ENCODE measurements at places on chromosomes 4 and X.

- no peak for DNase-seq
Measured at GRCh38 chr4:181968371-181968770, 274.8 kb upstream of the TENM3 start.

DNA sequence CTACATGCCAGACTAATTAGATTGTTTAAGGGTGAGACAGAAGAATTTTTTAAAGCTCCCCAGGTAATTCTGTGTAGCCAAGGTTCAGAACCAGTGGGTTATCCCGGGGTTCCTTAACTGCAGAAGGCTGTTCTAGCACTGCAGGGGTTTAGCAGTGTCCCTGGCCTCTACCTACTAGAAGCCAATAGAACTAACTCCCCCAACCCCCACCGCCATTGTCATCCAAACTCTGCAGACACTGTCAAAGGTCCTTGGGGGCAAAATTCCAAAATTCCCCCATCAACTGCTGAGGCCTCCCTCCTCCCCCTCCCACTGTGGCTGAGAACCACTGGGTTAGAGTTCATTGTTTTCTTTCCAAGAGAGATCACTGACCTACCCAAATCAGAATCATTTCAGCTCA lies 66.4 kb downstream of the MOSPD2 start:
- no peak for DNase-seq

GRCh38 chrX:87621697-87622096 lies 104.1 kb downstream of the KLHL4 start:
- no peak for DNase-seq

DNA sequence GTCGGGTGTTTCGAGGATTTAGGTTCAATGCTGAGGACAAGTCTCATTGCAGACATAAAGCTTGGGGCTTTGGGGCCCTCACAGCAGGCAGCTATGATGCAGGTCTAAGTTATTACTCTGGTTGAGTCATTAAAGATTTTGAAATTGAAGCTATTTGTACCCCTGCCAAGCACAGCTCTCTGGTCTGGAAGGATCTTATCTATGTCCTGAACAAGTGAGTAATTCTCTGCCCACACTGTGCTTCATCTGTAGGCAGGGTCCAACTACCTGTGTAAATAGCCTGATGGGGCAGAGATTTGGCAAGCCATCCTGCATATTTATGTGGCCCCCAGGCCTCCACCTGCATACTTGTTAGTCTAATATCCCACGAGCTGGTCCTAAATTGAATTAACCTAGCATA lies 41.4 kb upstream of the MAGEA4 start:
- no peak for DNase-seq

GRCh38 chr4:24240655-24241054 lies 343.7 kb downstream of the DHX15 start:
- no peak for DNase-seq

GRCh38 chr4:3744901-3745300 lies 21.3 kb upstream of the ADRA2C start:
- no peak for DNase-seq

DNA sequence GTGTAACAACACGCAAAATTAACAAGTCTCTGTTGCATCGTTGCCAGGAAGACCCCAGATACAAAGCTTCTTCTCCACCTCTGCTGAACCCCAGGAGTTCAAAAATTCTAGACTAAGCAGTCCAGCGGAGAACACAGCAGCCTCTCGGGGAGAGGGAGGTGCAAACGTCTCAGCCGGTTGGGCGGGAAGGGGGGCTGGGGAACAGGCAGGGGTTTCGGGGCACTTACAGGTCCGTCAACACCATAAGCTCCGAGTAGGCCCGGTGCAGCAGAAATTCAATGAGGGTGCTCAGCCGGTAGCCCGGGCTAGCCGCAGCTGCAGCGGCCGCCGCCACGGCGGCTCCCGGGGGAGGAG lies 394 bp downstream of the MED14 start:
- no peak for DNase-seq

GRCh38 chrX:50718776-50719175 lies 95.2 kb downstream of the SHROOM4 start:
- no peak for DNase-seq

DNA sequence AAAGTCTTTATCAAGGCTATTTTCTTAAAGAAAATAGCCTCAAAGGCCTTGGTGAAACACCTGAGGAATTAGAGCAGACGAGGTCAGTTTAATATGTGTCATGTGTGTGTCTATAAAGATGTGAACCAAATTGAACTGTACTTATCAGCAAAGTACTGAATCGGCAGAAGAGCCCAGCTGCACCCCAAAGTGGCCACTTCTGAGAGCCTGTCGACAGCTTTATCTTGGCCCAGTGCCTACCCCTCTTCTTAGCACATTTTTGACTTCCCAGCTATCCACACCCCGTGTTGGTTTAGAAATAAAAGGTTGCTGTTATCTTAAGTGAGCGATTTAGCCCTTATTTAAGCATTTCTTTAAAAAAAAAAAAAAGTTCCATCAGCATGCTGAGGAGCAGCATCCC lies 329.7 kb downstream of the FBXW7 start:
- no peak for DNase-seq

DNA sequence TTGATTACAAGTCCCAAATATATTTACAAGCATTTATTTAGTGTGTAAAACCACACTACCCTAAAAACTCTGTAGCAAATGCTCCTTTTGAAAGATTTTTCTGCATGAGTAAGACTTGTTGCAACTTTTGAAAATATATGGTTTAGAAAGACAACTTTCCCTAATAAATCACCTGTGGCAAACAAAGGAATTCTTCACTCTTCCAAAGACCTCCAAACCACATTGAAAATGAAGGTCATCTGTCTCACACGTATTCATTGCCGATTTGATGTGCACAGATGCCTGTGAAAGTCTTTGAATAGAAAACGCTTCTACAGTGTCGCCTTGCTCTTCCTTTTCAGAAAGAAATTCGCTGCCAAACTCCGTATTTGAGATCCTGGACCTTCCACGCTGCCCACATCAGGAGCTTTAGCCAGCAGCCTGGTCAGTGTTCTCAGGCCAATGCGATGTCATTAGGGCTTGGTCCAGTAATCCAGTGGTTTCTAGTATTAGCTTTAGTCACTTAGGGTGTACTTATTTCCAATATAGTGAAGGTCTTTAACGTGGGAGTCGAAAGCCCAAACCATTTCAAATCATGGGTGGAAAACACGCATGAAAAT lies 22.2 kb downstream of the SPINK2 start:
- DNase-seq = no peak

DNA sequence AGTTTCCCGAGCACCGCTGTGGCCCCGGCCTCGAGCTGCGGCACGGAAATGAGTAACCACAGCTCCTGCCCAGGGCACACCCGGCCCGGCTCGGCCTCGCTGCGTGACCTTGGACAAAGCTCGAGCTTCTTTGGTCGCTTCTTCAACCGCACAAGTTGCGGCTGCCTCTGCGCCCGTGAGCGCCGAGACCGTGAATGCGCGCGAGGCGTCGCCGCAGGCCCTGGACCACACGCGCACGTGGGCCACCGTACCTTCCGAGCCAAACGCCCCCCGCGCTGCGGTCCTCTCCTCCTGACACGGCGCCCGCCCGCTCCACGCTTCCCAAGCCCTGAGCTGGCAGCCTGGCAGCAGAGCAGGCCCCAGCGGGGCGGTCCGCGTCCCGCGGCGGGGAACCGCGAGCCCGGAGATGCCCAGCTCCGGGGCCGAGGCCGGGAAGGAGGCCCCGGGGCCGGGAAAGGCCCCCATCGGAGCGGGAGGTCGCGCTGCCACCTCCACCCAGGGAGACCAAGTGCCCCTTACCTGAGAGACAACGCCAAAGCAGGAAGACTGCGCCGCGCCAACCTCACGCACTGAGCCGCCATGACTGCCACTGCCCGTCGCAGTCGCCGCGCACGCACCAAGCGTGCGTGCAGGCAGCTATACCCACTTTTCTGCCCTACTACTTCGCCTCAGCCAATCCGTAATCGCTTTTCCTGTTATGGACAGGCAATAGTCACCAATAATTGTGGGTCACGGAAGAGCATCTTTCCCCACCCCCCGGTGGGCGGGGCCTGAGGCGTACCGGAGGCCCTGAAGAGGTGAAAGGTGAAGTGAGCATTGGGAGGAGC lies at the start of gene GRPEL1:
Gene GRPEL1, minus strand, starts transcription at position 613 of the 827 bp plus-strand sequence. Its CDS starts 32 bp downstream, at position 581.
- DNase-seq = peak; percentile 99

GRCh38 chr4:75683482-75684155 lies 10.4 kb upstream of the G3BP2 start:
- no peak for DNase-seq

GRCh38 chr4:128061566-128062536 lies 739 bp downstream of the LARP1B start:
- peak; percentile 22 for DNase-seq

- DNase-seq = no peak
Measured at GRCh38 chrX:51891821-51892551, 1.4 kb upstream of the MAGED1 start.

GRCh38 chr4:177532358-177532757 lies 90.1 kb upstream of the AGA start:
- DNase-seq = no peak

DNA sequence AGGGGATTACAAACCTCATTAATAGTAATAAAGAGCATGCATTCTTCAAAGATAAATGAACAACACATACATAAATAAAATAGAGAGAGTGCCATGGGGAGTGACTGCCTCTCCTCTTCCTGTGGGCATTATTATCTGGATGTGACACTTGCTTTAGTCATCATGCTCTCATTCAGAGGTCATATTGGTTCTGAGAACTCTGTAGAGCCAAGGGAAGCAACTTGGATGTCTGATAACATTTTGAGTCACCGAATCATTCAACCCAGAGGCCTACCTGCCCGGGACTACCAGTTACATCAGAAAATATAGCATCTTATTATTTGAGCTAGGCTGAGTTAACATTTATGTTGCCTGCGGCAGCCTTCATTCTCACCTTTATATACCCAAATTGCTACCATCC lies 489.5 kb downstream of the STIM2 start:
- DNase-seq = no peak

- no peak for DNase-seq
Measured at GRCh38 chrX:129845616-129846190, 2.0 kb upstream of the ZDHHC9 start.

GRCh38 chrX:154409222-154409871 lies at the start of gene DNASE1L1:
Gene DNASE1L1, minus strand, starts transcription at chrX:154409254. Its CDS starts 3,686 bp downstream, at chrX:154405568.
- no peak for DNase-seq

GRCh38 chr4:38330321-38330720 lies 333.7 kb upstream of the KLF3 start:
- DNase-seq = no peak

DNA sequence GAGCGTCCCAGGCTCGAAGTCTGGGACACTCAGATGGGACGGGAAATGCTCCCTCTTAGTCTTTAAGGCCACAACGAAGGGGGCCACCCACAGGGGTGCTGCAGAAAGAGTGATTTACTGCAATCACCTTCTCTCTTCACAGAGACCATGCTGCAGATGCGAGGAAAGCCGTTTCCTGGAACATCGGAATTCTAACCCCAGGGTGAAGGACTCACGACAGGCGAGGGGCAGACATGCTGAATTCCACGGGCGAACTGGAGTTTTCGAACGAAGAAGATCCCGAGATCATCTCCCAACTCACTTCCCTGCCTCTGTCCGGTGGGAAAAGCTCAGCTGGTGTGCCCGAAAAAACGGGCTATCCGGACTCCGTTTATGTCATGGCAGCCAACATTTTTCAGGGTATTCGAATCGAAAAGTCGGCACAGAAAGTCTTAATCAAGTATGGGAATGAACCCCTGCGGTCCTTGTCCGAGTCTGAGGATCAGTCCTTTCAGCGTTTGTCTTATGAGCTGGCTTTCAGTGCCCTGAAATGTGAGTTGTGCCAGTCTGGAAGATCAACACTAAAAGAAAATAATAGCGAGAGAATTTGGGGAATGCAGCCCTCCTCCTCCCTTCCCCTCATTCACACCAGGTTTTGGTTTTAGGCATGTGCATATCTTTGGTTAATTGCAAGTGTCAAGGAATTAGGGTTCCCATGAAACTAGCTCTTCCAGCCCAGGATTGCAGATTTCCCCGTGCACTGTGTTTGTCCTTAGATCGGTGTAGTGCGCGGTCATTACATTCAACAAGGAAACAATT lies 905 bp downstream of the NSUN7 start:
- DNase-seq = no peak

DNA sequence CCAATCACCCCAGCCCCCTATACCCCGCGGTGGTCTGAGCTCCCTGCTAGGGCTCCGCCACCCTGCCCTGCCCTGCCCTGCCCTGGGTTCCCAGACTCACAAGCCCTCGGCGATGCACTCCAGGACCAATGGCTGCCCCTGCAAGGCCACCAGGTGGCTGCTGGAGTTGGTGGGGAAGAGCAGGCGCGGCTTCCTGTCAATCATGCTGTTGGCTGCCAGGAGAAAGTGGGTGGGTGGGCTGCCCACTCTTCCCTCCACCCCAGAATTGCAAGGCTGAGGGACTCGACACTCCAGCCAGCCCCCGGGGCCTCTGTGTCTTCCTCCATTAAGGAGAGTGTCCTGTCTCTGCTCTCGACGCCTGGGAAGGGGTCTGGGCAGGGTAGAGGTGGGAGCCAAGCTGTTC lies 15.7 kb downstream of the L1CAM start:
- DNase-seq = no peak

DNA sequence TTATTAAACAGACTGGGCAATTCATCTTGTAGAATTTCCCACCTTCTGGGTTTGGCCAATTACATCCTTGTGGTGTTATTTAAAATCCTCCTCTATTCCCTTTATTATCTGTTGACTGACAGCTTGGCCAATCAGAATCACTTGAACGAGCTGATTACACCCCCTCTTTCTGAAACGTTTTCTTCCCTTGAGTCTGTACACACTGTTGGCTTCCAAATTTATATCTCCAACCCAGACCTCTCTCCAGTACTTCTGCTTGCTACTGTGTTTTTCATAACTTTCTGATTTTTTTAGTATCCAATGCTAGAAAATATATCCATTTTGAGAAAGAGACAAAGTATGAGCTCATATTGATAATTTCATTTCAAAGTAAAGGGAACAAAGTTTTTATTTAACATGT lies 14.8 kb downstream of the CD38 start:
- no peak for DNase-seq

DNA sequence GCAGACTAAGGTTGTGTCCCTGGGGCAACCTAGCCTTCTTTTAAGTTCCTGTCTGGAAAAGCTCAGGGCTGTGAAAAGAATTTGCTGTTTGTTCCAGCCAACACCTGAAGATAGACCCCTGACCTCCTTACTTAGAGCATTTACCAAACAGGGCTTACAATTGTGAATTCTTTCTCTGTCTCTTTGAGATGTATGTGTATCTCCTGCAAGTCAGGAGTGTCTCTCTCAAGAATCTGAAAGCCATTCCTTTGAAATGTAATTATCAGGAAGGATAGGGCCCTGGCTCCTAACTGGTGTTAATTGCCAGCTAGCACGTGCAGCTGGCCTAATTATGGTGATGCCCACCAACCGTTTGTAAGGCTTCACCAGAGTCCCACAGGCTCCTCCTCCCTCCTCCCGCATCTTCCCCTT lies 18.2 kb downstream of the CCNG2 start:
- DNase-seq = no peak

DNA sequence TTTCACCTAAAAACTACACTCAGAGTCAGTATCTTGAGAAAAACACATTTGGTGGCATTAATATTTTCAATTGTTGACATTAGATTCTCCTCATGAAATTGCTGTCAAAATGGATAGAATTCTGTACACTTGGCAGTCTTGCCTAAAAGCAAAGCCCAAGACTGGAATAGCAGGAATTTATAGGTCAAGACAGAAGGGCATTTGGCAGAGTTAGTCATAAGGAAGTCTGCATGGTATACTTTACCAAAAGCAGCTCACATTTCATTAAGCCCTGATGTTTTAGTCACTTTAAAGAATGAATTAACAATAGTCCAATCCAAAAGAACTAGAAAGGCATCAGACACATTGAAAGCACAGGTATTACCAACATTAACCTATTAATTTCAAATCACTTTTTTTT lies 7.1 kb downstream of the CCDC160 start:
- no peak for DNase-seq
